ENCODE measurements at places on chromosomes 2 and 18.

GRCh38 chr18:9838144-9838877, 47.5 kb upstream of the TXNDC2 start:
- DNase-seq: no peak

DNA sequence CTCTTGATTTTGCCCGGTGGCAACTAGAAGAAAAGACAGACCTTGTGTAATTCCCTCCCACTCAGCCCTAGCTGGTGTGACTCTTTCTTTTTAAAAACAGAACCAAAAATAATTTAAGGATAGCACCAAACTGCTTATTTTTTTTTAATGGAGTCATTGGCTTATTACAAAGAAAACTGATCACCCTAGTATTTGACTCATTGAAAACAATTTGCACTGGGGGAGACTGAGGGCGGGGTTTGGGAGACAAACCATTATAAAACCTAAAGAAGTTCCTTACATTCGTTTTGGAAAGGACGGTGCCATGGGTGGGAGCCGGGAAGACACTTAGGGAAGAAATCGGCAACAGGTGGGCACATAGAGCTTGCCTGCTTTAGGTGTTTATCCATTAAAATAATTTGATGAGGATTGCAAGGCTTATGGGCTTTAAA, 2.5 kb downstream of the PAX3 start:
- DNase-seq: no peak

GRCh38 chr2:118834440-118834810, 13.0 kb downstream of the EN1 start:
- DNase-seq: no peak

DNA sequence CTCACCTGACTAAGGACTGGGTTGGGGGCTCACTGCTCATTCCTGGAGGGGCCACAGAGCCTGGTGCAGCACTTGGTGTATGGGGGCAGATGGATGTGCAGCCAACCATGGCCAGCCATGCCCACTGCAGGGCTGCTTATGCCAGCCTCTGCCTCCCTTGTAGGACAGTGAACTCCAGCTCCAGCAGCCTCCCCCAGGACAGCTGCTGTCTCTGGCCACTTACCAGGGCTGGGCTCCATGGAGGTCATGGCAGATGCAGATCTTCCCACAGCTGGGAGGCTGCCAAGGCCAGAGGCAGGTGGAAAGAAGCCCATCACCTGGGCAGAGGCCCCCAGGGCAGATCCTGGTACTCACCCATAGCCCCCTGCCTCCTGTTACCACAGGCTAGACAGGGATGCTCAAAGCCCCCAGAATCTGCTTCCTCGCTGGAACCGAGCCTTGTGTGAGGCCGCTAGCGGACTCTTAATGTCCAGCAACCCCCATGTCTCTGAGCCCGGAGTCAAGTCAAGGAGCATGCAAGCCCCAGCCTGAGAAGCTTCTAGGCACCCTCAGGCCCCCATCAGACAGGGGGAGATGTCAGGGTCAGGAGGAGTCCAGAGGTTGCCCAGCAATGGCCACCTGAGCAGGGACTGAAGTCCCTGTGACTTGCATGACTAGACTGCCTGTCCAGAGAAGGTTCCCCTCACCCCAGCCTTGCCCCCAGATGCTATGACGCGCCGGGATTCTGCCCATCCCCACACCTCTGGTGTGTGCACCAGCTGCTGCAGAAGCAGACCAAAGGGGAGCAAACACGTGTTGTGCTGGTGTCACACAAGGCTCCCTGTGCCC, 123.6 kb downstream of the TWIST2 start:
- no peak for DNase-seq

DNA sequence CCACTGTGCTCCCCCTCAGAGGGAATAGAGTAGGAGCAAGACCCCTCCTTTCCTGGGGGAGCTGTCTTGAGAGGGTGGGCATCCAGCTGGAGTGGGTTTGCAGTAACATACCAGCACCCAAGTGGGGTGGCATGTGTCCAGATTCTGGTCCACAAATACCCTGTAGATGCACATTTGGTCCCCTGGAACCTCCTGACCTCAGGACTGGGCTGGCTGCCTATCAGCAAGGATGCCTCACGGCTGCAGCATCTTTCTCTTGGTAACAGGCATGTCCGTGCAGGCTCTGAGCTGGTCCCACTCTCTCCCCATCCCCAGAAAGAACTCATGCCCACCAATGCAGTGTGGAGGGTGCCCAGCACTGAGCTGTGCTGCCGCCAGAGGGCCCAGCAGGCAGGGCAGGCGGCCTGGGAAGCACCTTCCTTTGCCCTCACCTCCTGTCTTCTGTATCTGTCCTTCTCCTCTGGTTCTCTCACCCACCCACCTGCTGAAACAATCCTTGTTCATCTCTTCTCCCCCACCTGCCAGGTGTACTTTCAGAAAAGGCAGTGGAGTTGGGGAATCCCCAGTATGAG, 47.4 kb downstream of the ITGB1BP1 start:
- DNase-seq: no peak

DNA sequence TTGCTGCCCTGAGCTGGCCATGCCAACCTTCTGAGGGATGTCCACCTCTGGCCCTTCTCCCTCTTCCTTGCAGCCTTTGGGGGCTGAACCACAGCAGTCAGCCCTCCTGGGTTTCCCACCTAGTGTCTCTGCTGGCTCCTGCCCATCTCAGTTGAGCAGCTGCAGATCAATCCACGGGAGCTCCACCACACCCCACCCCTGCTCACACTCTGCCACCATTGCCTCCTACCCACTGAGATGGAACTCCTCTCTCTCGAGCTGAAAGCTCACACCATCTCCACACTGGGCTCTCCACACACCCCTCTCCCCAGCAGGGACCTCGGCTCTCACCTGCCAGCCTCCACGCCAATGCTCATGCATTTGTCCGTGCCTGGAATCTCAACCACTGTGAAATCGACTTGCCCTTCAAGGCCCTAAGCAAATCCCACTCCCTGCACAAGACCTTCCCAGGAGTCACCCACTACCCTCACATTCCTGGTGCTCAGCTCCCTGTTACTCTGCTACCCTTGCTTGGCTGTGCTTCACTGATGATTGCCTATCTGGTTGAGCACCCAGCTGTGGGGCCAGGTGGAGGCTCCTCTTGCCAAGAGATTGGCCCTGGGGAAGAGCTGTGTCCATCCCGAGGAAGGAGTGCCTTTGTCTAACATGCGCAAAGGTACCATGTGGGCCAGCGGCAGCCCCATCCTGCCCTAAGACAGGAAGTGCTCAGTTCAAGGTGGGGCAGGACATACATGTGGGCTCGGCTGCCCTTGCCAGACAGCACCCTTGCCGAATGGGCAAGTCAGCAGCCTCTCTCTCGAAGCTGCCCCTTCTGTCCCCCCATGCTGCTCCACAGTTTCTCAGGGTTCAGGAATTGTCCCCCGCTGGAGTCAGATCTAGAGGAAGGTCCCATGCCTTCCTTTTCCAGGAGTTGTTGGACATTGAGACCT, 208.7 kb downstream of the CYP26B1 start:
- no peak for DNase-seq

DNA sequence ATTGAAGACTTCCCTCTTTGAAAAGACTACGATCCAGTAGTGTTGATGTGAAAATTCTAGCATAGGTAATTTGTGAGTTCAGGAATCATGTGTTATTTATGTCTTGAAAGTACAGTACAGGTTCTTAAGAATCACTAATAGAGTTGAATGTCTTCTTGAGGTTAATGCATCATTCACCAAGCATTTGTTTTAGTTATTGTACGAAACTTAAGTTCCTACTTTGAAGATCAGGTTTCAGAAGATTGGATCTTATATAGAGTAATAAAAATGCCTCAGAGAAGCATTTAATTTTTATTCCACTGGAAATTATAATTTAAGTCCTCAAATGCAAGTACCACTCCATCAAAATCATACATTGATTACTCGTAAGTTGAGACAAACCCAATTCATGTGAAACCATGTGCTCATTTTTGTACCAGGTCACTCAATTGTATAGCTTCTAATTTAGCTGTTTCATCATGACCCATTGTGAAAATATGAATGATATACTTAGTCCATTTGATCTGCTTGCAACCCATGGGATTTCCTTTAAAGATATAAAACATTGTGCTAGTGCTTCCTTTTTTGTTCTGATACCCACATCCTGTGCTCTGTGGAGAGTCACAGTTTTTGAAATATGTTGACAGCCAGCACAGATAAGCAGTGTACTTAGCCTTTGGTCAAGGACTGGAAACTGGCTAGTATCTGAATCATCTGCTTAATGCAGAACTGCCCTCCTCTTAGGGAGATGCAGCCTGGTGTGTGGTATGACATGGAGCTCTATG, 22.5 kb upstream of the RAB27B start:
- DNase-seq: no peak

DNA sequence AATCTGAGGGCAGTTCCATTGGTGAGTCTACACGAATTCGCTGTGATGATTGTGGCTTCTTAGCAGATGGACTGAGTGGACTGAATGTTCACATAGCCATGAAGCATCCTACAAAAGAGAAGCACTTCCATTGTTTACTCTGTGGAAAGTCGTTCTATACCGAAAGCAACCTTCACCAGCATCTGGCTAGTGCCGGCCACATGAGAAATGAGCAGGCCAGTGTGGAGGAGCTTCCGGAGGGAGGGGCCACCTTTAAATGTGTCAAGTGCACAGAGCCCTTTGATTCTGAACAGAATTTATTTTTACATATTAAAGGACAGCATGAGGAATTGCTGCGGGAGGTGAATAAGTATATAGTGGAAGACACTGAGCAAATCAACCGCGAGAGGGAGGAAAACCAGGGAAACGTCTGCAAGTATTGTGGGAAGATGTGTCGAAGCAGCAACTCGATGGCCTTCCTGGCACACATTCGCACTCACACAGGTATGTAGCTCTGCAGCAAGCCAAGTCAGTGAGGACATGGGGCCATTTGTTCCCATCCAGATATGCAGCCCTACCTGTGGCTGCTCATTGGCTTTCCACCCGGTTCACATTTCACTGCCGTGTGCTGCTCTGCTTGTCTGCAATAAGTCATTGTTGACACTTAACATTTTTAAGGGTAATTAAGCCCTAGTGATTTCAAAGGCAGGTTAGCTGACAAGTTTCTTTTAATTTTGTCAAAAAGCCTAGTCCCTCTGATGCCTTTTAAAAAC, 37.7 kb downstream of the ZNF407 start:
- DNase-seq: no peak

- DNase-seq: no peak
Observed at GRCh38 chr2:225582355-225583116, 183.0 kb downstream of the NYAP2 start.
